ENCODE measurements at places on chromosomes 7 and 10.

DNA sequence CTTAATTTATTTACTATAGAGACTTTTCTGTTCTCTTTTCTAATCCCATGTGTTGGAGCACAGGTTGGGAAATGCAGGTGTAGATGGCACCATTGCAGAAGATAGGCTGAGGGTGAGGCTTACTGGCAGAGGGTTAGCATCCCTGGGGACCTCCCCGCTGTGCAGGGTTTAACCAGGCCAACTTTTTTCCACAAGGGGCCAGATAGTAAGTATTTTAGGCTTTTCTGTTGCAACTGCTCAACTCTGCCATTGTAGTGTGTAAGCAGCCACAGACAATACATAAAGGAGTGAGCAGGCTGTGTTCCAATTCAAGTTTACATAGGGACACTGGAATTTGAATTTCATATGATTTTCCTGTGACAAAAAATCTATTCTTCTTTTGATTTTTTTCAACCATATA, 34.6 kb upstream of the AOAH start:
- no peak for DNase-seq

DNA sequence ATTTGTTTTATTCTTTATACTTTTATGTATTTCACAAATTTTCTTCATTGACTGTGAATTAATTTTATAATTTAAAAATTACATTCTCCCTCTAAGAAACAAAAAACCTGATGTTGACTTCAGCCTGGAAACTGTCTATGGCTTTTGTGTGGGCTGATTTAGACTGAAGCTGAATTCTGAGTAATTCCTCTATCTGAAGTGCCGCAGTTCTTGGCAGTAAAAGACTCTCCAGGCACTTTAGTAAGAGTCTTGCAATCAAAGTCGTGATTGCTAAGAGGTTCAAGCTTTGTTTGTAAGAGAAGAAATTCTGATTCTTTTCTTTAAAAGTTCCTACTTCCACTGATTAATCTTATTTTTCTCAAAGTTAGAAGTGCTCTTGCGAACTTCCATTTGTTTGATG, 3.4 kb upstream of the CEP41 start:
- DNase-seq: no peak

- DNase-seq: no peak
Observed at GRCh38 chr10:22468570-22469320, 123.4 kb downstream of the SPAG6 start.

DNA sequence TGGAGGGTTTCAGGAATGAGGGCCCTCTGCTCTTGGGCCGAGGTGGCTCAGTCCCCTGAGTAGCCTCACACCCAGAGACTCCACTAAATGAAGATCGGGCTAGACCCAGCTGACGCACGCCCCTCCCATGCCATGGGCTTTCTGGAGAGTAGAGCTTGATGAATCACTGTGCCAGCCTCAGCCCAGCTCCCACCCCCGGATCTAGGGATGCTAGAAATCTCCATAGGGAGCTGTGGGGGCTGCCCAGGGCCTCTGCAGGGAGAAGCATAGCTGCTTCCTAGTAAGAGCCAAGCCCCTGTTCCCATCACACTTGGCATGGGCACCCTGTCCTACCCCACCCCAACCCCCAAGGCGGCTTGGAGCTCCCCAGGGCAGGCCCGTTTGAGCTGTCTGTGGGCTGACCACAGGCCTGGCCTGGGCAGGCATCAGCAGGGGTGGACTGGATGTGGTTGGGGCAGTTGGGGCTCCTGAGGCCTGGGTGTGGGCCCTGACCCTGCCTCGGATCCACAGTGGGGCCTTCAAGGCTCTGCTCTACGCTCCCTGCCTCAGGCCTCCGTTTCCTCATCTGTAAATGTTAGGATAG, 121.2 kb downstream of the ZMIZ1 start:
- no peak for DNase-seq

DNA sequence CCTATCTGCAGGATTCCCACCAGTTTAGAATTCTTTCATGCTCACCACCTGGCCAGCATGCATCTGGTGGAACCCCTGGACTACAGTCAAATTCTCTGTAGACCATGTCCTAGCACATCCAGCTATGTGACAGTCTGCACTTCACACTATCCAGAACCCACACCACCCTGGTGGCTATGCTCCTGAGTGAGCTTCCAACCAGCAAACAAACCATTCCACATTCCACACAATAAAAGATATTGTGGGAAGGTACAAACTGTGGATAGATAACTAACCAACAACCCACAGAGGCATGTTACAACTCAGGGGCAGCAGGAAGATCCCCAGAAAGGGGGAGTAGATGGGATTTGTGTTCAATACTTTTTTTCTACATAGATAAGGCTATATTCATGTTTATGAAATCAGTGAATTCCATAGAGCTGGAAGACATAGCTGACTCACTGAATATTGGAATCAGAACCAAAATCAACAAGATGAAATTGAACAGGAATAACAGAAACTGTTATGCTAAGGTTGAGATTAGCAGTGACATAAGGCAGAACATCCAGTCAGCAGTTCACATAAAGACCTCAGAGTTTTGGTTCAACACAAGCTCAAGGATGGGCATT, 72.5 kb downstream of the LRRC17 start:
- no peak for DNase-seq
